Naive thymus-derived CD8-positive, alpha-beta T cell (primary cell): ENCODE measurements at places on chromosomes 6 and 20.

- no peak for DNase-seq
Observed at GRCh38 chr20:4341804-4342485, 326.6 kb upstream of the RNF24 start.

GRCh38 chr6:41677124-41677921 lies 39.1 kb downstream of the MDFI start:
- DNase-seq, result no peak

DNA sequence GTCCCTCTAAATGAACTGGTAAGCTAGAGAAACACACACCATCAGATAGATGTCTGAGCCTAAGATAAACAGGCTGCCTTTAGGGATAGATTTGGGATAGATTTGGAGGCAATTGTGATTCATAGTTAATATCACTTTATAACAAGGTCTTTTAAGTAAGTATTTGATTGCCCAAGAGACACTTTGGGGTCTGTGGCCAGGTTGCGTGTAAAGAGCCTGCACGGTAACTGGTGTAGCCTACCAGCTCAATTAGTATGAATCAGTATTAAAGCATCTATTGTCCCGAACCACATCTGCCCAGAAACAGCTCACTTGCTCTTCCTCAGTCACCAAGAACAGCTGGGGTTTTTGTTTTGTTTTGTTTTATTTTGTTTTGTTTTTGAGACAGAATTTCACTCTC lies 193.3 kb downstream of the SASH1 start:
- no peak for DNase-seq

- DNase-seq, result no peak
Observed at GRCh38 chr6:3228046-3228671, 706 bp upstream of the TUBB2B start.

DNA sequence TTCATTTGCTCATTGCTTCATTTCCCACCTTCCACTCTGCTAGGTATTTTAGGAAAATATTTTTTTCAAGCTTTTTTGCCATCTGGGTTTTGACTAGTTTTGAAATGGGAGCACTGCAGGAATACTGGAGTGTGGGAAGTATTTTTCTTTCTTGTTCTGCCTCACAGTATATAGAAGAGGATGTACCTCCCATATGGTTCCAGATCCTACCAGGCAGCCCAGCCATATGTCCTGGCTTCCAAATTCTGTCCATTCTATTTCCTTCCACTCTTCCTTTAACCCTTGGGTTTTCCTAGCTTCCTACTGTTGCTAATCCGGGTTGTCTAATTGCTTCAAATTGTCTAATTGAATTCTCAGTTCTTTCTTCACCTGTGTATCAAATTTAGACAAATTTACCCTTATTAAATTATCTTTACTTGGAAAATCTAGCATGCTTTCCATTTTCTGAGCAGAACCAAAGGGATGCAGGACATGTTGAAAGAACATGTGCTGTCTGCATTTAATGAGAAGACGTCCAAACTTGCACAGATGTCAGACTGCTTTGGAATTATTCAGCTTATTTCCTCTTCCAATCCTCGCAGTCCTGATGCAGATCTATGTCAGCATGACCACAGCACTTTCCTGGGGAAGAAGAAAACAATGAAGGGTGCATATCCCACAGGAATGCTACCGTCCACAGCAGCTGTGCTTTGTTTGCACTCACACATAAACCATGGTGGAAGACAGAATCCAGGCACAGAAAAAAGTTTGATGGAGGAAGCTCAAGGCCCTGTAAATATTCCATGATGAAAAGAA lies 1273.9 kb upstream of the MAP3K7 start:
- DNase-seq, result no peak

DNA sequence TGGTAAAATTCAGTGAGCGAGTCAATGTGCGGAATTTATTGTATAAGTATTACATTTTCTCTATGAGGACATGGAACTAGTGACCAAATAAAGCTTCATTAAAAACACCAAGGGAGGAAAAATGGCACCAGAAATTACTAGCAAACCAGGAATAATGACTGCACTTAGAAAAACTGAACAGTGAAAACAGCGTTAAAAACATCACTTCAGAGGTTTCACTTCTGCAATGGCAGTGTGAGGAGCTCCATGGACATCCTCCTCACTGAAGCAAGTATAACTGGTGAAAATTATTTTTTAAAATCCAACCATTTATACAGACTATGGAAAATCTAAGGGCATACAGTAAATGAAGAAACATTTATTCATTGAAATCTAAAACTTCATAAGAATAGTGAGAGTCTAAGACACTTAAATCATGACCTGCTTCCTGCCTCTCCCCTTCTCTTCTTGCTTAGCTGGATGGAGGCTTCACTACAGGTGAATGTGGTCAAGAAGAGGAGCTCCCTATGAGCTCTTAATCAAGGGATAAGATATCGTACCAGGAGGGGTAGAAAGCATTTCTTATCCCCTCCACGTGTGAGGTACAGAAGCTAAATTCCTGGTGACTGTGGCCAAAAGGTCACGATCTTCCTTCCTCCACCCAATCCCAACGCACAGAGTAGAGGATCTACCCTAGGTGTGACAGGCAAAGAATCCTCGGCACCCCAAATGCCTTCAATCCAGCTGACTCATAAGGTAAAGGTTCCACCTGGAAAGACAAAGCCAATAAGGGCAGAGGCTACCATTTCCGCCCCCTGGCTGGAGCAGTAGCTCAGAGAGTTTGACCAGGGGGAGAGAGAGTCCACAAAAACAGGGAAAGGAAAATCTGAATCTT lies 12.3 kb upstream of the ASF1A start:
- no peak for DNase-seq

GRCh38 chr6:118296129-118296901 lies 251.8 kb upstream of the PLN start:
- DNase-seq, result no peak

- no peak for DNase-seq
Observed at GRCh38 chr20:32523613-32524213, 61.4 kb downstream of the NOL4L start.

DNA sequence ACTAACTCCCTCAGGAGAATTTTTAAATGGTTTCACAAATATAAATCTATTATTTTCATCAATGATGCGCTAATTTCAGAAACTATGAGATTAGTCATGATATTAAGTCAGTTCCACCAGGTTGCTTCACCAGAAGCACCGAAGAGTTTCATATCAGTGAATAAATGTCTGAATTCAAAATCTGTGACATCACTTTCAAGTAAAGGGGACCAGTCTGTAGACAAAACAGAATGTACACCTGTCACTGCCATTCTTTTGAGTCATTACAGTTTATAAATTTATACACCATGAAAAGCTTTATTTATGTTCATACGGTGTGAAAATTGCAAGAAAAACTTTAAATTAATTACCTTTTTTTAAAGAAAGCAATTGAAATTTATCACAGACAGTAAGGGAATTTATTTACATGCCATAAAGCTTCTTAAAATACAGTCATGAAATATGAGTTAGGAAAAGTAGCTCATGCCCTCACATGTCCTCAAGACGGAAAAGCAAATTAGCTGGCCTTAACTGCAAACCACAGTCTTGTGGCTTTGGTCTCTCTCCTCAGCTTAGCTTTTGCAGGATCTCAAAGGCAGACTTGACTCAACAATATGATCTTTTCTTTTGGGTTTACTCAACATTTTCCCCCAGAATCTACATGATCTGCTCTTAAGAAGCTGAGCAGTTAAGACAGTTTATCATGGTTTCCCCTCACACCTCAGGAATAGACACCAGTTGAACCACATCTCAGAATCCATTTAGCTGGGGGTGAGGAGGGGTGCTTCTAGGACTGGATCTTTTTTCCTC lies 177.7 kb upstream of the MCHR2 start:
- no peak for DNase-seq

DNA sequence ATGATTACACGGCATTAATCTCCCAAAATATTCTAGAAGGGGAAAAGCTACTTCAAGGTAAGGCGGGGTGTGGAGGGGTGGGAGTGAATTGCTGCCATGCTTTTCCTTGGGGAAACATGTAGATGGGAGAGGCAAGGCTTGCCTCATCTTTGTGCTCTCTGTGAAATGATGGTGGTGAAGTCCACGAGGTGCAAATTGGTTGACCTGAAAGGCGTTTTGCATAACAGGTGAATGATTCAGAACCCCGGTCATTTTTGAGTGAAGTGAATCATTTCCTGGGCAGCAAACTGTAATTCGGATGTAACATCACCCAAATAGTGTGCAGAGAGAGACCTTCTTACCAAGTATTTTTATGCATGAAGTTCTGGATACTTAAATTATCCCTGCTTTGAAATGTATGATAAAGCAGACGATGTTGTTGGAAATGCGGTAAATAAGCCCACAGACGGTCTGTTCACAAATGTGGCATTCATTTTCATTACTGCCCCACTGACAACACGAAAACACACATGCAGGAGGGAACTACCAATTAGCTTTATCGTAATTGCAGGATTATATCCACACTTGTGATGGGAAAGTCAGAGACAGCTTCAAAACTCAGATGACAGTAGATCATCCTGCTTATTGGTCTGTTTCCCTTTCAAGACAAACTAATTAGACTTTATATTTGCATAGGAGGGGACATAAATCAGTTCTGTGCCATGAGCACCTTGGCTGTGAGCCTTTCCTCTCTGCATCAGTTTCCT lies 3.0 kb downstream of the CDH4 start:
- no peak for DNase-seq

DNA sequence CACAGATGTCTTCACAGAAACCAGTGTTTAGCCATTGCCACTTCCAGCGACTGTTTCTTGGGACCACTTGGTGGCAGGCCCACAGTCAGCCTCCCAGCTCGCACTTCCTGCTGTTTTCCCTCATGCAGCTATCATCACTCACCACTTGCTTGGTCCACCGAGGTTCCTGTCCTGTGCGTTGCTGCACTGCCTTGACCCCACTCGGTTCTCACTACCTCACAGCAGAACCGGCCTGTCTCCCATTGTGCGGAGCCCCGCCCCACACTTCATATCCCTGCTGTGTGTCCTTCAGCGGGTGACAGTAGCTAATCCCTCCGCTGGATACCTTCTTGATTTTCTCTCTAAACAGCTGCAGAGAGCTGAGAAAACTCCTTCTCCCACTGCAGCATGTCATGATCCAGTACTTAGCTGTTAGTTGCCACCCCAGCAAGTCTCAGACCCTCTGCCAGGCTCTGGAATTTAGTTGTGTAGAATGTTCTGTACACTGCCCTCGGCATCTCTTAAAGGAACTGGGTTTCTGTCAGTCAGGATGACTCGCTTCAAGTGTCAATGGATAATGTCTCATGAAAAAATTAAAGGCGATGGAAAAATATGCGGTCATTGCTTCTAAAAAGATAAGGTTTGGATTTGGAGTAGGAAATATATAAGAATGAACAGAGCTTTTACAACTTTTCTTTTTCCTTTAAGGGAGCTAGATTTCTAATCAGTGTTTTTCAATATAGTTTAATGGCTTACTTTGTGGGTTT lies 208.0 kb downstream of the FARS2 start:
- no peak for DNase-seq

DNA sequence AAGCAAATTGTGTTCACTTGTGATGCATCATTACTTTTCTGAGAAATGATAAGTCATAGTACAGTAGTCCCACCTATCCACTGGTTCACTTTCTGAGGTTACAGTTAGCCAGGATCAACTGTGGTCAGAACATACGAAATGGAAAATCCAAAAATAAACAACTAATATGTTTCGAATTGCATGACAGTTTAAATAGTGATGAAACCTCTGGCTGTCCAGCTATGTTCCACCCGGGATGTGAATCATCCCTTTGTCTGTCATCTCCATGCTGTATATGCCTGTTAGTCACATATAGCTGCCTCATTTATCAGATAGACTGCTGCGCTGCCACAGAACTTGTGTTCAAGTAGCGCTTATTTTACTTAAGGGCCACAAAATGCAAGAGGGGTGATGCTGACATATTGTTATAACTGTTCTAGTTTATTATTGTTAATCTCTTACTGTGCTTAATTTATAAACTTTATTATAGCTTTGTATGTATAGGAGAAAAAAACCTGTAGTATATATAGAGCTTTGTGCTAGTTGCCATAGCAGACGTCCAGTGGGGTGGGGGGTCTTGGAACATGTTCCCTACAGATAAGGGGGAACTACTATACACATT lies 29.2 kb downstream of the AFDN start:
- no peak for DNase-seq
